ENCODE measurements at places on chromosomes 2 and 18.

GRCh38 chr2:202052235-202052634 is 18.6 kb downstream of the FZD7 start:
- no peak for DNase-seq

- no peak for DNase-seq
Observed at GRCh38 chr2:41293491-41293890, 754.3 kb upstream of the PKDCC start.

DNA sequence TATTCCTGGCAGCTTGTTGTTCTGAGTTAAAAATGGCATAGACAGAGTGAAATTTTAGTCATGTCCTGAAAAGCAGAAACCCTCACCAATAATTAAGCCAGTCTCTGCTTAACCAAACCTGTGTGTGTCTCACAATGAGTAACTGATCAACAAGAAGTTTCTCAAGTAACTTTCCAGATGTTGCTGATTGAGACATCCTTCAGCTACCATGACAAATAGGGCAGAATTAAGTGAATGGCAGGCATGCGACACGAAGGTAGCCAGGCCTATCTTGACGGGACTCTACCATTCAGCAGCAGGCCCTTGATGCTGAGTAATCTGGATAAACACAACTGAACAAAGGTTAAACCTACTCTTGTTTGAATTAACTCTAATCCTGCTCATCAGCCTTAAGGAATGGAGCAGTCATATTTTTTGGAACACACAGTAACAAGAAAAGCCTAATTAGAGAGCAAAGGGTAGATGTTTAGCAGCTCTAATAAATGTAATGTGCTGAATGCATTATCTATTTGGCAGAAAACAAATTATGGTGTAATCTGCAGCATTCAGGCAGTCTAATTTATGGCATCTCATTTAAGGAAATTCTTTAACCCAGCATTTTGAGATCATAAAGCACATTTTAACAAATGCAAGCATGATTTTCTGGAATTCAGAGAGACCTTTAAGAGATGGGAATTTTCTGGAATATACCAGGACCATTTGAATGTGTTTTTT is 159.5 kb upstream of the EPHA4 start:
- DNase-seq, result no peak

- no peak for DNase-seq
Observed at GRCh38 chr2:9232166-9232479, 25.5 kb downstream of the ASAP2 start.

GRCh38 chr2:213199871-213200270 is 48.5 kb upstream of the IKZF2 start:
- no peak for DNase-seq

DNA sequence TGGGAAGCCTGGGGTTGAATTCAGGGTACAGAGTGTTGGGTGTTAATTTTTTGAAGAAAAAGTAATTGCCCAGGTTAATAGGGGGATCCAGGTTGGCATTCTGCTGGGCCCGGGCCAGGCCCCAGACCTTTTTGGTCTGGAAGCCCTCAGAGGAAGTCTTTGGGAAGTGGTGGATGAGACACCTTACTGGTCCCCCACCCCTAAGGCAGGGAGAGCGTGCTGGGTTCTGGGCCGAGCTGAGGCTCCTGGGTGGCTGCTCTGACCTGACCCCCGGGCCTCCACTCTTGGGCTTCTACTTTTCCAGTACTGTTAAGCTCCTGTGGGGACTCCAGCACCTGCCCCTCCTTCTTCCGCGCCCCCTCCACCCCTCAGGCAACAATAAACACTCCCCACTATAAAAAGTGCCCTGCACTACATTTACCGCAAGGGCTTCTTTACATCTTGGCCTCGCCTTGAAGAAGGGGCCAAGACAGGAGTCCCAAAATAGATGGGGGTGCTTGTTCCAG is 753 bp upstream of the HOXD3 start:
- no peak for DNase-seq

DNA sequence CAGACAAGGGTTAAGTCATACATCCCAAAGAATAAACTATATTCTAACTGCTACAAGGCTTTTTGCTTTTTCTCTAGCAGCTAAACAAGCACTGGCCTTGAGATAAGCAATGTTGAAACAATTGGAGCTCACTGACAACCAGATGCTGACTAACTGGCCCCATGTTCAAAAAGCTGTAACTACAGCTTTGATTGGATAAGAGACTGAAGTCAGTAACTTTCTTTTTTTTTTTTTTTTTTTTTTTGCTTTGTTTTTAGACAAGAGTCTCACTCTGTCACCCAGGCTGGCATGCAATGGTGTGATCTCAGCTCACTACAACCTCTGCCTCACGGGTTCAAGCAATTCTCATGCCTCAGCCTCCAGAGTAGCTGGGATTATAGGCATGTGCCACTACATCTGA is 45.4 kb upstream of the TMEM163 start:
- DNase-seq, result no peak

GRCh38 chr2:189407281-189408209 is 33.7 kb upstream of the WDR75 start:
- no peak for DNase-seq
